ENCODE measurements at places on chromosomes 3 and 15.

DNA sequence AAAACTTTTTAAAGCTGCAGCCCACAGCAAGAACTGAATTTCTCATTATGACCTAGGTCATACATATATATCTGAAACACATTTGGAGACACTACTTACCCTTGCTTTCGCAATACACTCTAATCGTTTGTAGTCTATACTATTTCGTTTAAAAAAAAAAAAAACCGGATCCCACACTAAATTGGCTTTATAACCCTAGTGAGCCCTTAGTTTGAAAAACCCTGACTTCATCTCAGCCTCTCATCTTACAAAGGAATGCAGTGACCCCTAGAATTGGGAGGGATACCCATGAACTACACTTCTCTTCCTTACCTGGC is 4.2 kb downstream of the RARRES1 start:
- DNase-seq = no peak

DNA sequence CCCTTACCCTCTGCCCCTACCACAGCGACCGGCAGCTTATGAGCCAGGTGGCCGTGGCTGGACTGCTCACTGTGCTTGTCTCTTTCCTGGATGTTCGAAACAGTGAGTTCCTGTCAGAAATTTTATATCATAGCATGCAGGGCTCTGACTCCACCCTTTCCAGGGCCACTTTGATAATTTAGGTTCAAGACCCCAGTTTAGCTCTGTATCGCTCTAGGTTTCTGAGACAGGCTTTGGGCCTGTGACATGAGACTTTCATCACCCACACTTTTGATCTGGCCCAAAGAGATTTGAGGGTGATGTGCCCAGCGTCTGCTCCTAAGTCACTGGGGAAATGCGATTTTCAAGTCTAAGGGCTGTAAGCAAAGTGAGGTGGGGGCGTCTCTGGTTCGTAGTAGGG is 6.5 kb upstream of the EIF4G1 start:
- peak; percentile 73 for DNase-seq

- DNase-seq = no peak
These were observed 16.6 kb upstream of the GYG1 start for GRCh38 chr3:148974726-148975125.

- DNase-seq = no peak
These were observed 29.8 kb upstream of the LPP start for GRCh38 chr3:188124184-188124583.

DNA sequence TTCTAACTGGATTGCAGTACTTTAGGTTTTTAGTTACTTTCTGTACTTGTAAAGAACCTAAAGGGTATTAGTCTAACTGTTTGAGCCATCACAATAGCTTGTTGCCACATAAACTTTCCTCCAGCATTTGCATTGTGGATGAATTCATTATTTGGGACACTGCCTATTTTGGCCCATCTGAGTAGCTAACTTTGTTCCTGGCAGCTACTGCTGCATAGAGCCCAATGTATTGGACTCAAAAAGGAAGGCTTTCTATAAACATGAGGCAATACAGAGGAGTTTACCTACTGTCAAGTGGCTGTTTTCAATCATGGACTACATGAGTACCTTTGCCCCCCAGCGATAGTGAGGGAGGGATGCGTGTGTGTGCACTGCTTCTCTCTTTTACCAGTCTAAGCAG is 1.9 kb downstream of the ROBO2 start:
- DNase-seq = no peak

GRCh38 chr3:72298201-72299152 is 513.5 kb upstream of the PROK2 start:
- DNase-seq = no peak

- DNase-seq = no peak
These were observed 89.7 kb downstream of the TP63 start for GRCh38 chr3:189720736-189721417.

GRCh38 chr3:2041931-2042330 is 56.7 kb upstream of the CNTN4 start:
- DNase-seq = no peak

DNA sequence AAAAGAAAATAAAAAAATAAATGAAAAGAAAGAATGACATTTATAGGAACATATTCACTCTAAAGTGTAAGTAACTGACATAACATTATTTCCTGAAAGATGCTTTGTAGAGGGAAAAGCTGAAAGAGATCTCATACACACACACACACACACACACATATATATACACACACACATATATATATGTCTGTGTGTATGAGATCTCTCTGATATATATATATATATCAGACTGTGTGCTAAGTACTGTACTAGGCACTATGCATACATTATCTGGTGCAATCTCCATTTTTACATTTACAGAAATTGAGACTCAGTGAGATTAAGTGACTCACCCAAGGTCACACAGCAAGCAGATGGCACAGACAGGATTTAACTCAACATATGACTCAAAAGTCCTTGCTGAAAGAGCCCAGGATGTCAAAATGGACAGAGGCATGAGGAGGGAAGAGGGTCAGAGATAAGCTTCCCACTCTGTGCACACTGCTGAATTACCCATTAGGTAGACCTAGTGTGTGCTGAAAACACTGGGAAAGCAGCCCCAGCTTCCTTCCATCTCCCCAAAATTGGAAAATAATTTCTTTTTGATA is 15.0 kb downstream of the BHLHE40 start:
- DNase-seq = peak; percentile 38

DNA sequence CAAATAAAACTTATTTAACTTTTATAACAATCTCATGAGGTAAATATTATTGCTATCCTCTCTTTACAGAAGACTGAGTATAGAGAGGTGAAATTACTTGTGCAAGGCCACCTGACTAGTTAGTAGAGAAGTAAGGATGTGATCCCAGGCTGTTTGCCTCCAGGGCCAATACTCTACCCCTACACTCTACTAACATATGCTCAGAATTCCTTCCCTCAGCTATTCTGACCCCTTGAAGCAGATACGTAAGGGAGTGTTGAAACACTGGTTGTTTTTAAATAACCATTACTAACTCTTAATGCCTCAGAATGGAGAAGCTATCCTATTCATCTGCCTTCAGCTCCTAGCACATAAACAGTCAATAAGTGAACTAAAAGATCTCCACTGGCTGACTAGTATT is 24.1 kb downstream of the CSTA start:
- DNase-seq = no peak
